ENCODE measurements at places on chromosomes 12 and 14.

- no peak for DNase-seq
Observed at GRCh38 chr12:123571343-123571813, 13.0 kb upstream of the TMED2 start.

GRCh38 chr14:33556382-33557121, 394.3 kb downstream of the EGLN3 start:
- DNase-seq = no peak

GRCh38 chr12:109385339-109386058, 37.8 kb downstream of the MYO1H start:
- DNase-seq = no peak

DNA sequence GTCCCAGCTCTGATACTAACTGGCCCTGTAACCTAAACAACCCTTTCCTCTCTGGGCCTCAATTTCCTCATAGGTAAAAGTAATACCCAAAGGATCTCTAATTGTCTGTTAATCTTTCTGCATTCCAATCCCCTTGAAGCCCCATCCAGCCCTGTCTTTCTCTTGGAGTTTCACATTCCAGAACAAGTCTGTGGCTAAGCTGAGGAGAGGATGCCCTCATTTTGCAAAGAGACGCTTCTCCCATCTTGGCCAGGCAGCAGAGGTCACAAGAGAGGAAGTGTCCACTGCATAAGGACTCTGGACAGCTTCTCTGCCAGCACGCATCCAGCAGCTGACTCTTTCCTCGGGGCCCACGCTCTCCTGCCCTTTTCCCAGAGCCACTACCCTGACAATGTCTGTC, 263.4 kb upstream of the FKBP4 start:
- no peak for DNase-seq

GRCh38 chr12:132772606-132773005, 11.0 kb upstream of the ANKLE2 start:
- DNase-seq = no peak

All from stimulated activated CD4-positive, alpha-beta T cell treated with anti-CD3 and anti-CD28 coated beads, Interleukin-1b, Interleukin-23, amount 100 ng/mL, for 48 hours (primary cell).